ENCODE measurements at places on chromosomes 7 and 10. TPM values are rescaled to one million over a fixed set of nuclear protein-coding genes. Genes with fewer than 3 reads are reported as not detected.
A peak's percentile ranks its signal among the peaks of the same experiment; 100 is the strongest.

DNA sequence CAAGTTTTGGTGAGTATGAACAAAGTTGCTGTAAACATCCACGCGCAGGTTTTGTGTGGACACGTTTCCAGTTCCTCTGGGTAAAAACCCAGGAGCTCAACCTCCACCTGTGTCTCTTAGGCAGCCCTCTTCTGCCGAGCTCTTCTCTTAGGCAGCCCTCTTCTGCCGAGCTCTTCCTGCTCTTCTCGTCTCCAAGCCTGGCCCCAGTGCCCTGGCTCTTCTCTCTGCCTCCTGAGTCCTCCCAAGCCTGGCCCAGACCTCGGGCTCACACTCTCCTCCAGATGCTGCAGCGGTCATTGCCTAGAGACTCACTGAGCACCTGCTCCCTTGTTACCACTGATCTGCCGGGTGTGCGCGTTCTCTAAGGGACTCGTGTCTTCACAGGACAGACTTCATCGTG lies 38.7 kb upstream of the BNIP3 start:
- DNase-seq, result no peak

Gene ZP3
- polyA plus RNA-seq, result 4.5 TPM

GRCh38 chr10:110686949-110687348 lies 42.8 kb downstream of the RBM20 start:
- DNase-seq, result no peak

DNA sequence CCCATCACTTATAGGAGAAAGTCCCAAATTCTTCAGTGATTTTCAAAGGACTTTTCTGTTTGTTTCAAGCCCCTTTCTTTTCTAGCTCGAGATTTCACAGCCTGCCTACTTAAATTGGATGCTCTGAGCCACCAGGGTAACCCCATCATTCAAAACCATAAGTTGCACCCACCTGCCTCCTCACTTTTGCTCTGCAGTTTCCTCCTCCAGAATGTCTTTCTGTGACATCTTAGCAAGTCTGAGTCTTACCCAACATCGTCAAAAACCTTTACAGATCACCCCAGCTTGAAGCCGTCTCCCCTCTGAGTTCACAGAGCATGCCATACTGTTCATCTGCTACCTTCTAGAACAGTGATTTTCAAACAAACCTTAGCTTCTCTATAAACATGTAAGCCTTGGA lies 64.3 kb upstream of the CACNB2 start:
- DNase-seq, result no peak

DNA sequence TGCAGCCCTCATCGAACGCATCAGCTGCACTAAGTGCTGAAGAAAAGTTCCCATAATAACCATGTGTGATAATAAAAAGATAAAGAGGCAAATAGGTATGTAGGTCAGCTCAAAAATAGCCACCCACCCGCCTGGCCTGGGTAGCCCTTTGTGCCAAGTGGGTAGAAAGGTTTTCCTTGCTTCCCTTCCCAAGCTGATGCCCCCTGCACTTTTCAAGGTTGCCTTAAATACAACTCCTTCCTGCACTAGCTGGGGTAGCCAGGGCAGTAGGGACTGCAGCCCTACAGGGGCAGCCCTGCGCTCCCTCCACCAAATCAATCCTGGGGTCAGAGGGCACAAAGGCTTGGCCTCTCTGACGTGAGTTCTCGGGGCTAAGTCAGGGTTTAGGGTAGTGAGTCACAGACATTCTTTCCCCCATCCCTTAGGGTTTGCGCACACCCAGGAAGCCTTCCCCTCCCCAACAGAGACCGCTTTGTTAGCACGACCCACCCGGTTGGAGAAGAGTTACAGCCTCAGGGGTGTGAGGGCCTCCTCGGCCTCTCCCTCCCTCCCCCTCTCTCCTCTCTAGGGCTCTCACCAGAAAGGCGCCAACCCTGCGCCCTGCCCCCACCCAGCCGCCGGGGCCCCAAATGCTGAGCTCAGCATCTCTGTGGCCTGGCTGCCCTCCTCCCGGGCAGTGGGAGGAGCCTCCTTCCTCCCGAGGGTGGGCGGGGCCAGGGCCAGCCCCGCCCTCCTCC lies 13.3 kb upstream of the DDIT4 start:
- DNase-seq, result peak; percentile 95

Gene CDK14
- polyA plus RNA-seq, result 13.9 TPM

DNA sequence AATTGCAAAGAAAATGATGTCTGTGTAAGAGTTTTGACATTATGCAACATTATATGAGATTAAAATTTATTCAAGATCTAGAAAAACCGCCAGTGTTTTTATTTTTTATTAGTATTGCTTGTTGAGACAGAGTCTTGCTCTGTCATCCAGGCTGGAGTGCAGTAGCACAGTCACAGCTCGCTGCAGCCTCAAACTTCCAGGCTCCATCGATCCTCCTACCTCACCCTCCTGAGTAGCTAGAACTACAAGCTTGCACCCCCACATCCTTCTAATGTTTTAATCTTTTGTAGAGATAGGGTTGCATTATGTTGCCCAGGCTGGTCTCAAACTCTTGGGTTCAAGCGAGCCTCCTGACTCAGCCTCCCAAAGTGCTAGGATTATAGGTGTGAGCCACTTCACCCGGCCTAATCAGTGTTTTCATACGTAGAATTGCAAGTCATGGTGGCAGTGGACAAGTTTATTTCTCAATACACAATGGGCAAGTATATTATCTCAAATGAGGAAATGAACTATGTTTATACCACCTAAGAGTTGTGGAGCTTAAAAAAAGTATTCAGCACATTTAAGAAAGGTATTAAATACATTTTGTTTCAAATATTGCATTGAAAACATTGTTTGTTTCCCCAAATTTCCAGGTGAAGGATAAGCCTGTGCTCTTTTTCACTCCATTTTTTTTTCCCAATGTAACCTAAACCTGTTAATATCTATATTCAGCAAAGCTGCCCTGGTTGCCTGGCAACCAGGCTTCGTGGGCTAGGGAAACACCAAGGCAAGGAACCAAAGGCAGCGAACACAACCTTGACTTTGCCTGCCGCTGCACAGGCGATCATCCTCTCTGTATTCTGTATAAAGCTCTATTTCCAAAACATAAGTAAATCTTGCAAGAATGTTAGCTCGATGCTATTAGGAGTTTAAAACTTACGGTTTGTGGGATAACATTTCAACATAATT lies 163.9 kb downstream of the CACNB2 start:
- no peak for DNase-seq

- peak; percentile 20 for DNase-seq
These were observed 182.4 kb downstream of the SEM1 start for GRCh38 chr7:96527133-96527827.

Gene ITPRID1
- not detected for polyA plus RNA-seq

Gene TBX20
- 1.5 TPM for polyA plus RNA-seq

DNA sequence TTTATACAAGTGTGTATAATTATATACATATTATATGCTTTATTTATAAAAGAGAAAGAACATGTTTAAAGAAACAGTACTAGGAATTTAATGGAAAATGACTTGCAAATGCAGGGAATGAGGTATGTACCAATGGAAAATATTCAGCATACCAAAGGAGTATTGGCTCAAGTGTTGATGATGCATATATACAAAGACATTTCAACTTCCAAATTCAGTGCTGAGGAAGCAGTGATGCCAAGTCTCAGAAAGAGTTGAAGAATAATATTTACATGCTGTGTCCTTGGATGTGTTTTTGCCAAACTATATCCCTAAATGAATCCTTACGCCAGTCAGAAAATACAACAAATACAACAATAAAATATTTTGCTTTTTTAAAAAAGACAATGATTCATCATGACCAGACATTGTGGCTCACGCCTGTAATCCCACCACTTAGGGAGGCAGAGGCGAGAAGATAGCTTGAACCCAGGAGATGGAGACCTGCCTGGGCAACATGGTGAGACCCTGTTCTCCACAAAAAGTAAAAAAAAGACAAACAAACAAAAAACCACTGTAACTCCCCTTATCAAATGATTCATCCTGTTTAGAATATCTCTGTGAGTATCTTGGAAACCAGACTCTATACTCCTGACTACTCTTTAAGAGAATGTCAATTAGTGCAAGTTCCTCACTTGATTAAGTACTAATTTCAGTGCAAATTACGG lies 157.2 kb downstream of the CHRM2 start:
- DNase-seq, result no peak

- DNase-seq, result no peak
These were observed 69.8 kb downstream of the HDAC9 start for GRCh38 chr7:18565337-18565736.

DNA sequence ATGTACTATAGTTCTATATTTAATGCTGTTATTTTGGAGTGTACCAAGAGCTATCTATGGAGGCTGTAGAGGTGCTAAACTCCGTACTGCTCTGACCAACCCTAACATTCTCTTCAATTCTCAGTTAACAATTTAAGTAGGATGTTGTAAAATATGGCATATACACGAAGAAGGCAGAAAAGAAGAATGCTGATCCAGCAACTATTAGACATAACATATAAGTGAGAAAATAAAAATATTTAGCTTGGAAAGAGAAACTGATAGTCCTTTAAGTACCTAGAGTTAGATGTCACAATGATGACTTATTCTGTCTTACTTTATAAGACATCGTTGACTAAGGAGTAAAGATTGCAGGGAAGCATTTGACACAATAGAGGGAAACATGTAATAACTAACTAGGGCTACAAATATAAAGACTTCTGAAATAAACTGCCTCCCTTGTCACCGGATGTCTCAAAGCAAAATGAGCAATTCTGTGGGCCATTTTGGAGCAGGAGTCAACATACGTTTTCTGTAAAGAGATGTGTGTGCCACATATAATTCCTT lies 159.5 kb downstream of the CPEB3 start:
- DNase-seq, result no peak

DNA sequence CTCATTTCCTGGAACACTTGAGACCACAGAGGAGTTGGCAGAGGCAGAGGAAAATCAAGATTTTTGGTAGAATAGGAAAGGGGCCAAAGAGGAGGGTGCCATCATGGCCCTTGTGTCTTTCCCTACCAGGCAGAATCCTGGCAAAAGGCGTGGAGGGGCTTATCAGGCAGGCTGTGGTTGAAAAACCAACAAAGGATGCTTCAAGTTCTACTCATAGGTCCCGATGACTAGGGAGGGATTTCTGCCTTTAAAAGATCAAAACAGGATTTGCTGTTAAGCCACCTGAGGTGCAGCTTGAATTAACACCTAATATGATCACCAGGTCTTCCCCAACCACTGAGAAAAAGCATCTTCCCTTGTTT lies 45.7 kb downstream of the BPGM start:
- no peak for DNase-seq

DNA sequence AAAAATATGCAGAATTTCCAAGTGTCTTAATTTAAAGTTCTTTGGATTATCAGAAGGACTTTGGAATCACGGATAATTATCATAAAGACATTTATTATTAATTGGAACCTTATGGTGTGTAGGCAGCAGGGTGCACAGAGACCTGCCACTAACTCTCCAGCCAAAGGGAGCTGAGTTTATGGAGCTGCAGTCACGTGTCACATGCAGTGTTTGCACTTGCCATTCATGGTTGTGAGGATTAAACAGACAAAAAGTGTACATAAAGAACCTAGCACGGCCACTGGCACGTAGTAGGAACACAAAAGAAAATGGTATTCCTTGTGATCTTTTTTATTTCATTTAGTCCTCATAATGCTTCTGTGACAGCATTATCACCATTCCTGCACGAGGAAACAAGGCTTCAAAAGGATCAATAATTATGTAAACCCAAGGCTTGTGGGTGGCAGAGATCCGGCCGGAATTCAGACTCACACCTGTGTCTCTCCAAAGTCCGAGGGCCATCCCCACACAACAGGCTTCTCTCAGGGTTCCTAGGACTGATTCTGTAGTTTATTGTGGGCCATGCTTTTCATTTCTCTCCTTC lies 143.9 kb upstream of the STK17A start:
- DNase-seq, result no peak

DNA sequence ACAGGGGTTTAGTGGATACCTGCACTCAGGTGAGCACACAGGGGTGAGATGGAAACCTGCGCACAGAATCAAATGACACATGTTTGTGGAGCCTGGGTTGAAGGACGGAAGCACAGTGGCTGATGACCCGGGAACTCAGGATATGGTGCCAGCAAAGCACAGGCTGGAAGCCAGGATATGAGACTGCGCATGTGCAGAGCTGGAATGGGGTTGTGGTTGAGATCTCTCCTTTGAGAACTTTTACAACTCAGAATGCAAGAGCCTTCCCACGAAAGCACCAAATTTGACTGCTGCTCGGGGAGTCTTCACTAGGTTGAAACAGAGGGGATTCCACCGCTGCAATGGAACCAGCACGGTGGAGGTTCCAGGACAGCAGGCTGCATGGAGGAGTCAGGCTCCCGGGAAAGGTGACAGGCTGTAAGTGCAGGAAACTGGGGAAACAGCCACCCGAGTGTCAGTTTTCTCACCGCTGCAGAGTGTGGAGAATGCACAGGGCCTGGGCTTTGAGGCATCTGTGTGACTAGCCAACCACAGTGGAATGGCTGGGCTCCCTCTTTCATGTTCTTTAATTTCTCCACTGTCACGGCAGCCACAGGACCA lies 133.4 kb upstream of the TCERG1L start:
- DNase-seq, result no peak

DNA sequence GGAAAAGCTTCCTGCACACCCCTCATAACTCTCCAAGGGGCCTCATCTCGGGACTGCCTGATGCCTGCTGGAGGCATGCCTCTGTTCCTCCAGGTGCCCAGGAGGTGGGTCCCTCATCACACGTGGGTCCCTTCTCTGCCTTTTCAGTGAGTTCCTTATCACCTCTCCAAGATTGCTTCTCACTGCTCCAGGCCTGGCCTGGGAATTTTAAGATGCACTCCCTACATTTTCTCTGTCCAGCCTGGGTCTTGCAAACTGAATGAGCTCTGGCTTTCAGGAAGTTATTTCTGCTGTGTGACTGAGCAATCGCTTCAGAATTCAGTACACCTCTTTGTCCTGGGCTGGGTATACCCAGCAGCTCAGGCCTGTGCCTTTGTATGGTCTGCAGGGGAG lies 43.8 kb downstream of the LRRC18 start:
- no peak for DNase-seq

Gene SMNDC1
- 14.2 TPM for polyA plus RNA-seq

DNA sequence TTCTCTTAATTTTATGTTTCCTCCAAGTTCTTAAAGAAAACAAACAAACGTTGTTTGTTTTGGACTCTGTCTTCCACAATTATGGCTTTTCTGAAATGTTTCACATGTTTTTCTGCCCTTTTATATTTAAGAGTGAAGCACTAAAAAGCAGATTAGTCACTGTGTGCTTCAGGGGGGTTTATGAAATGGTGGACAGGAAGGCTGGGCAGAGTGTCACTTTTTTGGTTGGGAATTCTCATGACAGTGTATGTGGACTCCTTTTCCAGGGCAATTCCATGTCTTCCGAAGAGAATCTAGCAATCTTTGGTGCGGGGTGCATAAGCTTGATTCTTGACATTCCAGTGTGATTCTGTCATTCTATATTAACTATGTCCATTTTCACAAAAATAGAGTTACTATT lies 669.4 kb downstream of the PARD3 start:
- no peak for DNase-seq

GRCh38 chr7:24455813-24456525 lies 117.3 kb upstream of the PALS2 start:
- DNase-seq, result no peak

Gene DCLRE1A
- polyA plus RNA-seq, result 2.6 TPM

- DNase-seq, result no peak
These were observed 102.4 kb downstream of the CHCHD3 start for GRCh38 chr7:132979524-132979923.

Gene FAM25C
- polyA plus RNA-seq, result not detected

Data from SK-N-SH (cell line).